Central memory CD4-positive, alpha-beta T cell (primary cell): ENCODE measurements at places on chromosomes 12 and 14.

DNA sequence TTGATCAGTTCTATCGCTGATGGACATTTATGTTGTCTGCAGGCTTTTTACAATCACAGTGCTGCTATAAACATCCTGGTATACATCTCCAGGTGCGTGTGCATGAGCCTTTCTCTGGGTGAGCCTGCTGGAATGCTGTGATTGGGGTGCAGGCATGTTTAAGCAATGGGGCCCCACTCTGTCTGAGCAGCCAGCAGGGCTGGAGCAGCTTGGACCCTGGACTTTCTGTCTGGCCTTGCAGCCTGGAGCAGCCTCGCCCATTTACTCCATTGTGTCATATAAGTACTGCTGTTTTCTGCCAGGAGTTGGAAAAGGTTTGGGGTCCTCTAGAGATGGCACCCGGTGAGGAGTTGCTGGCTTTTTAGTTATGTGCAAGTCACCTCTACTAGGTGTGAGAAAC lies 199.0 kb downstream of the KIF26A start:
- DNase-seq = no peak

- no peak for DNase-seq
Measured at GRCh38 chr12:88325816-88326189, 183.7 kb downstream of the TMTC3 start.

GRCh38 chr14:103820382-103820781 lies 27.0 kb downstream of the PPP1R13B start:
- no peak for DNase-seq

DNA sequence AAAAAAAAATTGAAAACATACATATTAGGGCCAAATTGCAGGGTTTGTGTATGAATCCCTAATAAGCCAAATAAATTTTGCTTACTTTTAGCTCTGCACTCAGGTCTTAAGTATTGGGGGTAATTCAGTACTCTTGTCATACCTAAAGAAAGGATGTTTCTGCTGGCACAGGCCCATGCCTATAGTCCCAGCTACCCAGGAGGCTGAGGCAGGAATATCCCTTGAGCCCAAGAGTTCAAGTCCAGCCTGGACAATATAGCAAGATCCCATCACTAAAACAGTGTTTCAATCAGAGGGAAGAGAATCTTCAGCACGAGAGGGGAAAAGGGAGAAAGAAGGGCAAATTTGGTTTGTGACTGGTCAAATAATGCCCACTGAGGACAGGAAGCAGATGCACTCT lies 3.4 kb upstream of the GPR19 start:
- no peak for DNase-seq

DNA sequence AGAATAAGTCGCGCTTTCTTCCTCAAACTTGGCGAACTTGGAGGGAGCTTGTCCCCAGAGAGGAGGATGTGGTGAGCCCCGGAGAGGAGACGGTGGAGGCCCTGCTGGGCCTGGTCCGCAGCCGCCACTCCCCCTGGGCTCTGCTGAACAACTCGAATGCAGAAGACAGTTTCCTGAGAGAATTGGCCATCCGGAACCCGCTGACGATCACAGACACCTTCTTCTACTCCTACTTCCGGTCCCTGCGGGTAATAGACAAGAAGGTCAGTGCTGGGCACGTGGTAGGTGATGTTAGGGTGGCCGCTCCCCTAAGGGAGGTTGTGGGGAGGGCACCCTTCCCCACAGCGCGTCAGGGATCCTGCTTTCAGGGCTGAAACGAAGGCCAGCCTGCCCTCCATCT lies 1.6 kb downstream of the LRRC43 start:
- DNase-seq = no peak

DNA sequence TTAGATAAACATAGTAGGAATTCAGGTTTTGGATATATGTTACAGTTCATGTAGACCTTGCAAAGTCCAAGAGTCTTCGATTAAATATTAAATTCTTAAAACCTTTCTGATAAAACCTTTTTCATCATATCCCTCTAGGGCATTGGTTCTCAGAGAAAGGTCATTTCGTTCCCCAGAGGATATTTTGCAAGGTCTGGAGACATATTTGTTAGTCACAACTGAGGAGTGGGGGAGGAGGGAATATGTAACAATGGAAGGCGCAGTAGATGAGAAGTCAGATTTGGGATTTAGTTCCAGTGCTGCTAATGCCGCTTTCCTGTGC lies 5.3 kb downstream of the TMEM253 start:
- no peak for DNase-seq

DNA sequence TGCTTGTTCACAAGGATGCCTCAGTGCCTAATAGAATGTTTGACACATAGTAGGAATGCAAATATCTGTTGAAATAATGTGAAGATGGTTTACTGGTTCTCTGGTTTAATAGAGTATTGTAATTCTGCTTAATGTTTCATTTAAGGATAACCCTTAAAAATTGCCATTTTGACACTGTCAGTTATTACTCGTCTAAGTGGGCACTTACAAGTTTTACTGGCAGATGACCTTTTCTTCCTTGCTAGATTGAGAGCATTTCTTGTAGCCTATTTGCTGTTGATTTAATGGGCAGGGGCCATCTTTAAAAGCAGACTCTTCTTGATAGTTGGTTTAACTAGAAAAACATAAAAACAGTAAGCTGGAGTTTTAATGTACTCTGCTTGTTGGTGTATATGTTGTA lies 1.9 kb downstream of the TMEM263 start:
- DNase-seq = no peak

DNA sequence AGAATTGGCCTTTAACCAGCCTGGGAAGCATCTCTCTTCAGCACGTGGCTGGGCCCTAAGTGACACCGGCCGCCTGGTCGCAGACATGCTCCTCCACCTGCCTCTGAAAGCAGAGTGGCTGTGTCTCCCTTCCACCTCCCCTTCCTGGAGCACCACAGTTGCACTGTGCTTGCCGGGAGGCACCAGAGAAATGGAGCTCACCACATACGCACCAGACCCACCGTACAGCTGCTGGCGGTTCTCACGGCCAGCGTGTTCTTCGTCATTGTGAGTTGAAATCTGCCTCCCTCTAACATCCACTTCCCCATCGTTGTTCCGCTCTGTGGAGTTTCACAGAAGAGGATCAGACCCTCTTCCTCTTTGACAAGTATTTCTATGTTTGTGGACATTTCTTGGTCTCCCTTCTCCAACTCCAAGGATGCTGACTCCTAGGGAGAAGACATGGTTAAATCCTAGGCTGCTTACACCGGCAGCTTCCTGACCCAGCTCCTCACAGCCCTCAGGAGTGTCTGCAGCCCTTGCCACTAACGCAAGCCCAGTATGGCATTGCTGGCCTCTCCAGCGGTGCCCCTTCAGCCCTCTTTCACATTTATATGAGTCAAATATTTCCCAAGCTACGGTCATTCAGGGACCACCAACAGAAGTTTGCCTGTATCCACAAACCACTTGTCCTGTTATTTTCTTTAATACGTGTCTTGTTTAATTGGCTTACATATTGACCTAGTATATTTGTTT lies 11.5 kb upstream of the KRT5 start:
- DNase-seq = no peak

DNA sequence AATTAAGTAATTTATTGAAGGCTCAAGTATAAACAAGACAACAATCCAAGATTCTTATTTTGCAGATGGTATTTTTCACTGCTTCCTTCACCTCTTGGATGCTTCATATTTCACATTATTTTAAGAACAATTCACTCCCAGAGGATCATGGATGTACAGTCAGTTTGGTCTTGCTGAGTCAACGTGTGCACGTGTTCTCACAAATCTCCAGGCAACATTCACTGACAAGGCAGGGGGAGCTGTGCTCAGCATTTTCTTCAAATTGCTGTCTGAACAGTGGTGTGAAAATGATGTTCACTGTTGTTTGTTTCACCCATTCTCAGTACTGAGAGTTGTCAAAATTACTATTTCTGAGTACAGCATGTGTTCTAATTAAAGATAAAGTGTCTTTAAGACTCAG lies 118.3 kb upstream of the SLC38A4 start:
- no peak for DNase-seq

GRCh38 chr12:12891080-12891880 lies at the start of gene GPRC5A:
GPRC5A (plus strand) TSS chr12:12891562; CDS start chr12:12908250, 16,688 bp downstream.
- peak; percentile 11 for DNase-seq

GRCh38 chr14:59313144-59313651 lies 124.7 kb downstream of the DAAM1 start:
- no peak for DNase-seq

DNA sequence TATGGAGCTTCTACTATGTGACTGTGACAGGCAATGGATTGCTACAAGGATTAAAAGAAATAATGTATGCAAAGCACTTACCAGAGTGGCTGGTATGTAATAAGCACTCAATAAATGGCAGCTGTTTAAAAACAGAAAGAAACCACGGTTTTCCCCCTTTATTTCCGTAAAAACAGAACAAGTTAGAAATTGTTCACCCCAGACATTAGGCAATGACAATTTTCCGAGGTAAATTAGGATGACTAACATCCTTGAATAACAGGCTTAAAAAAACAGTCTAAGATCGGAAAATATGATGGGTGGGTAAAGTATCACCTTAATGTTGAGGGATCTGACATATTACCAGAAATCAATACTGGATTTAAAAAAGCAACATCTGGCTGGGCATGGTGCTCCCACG lies 20.9 kb upstream of the CNIH1 start:
- DNase-seq = no peak

DNA sequence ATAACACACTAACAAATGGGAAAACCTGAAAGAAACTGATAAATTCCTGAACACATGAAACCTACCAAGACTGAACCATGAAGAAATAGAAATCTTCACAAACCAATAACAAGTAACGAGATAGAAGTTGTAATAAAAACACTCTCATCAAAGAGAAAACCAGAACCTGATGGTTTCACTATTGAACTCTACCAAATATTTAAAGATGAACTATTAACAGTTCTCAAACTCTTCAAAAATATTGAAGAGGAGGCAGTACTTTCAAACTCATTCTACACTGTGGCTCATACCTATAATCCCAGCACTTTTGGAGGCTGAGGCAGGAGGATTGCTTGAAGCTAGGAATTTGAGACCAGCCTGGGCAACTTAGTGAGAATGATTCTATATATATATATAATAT lies 48.4 kb upstream of the TMTC2 start:
- DNase-seq = no peak

- DNase-seq = no peak
Measured at GRCh38 chr14:88639221-88639620, 76.4 kb downstream of the ZC3H14 start.
